ENCODE measurements at places on chromosomes 2 and 18.

- no peak for DNase-seq
Measured at GRCh38 chr18:54203914-54204313, 20.6 kb downstream of the MBD2 start.

DNA sequence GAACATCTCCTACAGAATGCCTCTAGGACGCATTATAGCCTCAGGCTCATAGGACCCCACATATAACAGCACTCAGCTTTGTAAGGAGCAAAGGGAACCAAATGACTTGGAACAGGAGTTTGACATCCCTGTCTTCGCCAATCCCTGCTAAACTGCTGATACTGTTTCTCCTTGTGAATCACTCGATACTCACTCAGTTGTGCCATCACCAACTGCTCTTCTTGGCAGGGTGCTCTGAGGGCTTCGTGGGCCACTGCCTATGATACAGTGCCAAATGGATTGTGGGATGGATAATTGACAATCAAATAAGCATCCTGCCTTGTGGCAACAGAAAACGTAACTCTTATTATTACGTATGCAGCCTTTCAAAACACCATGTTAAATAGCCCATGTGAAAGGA is 396.3 kb downstream of the RIT2 start:
- DNase-seq, result no peak

DNA sequence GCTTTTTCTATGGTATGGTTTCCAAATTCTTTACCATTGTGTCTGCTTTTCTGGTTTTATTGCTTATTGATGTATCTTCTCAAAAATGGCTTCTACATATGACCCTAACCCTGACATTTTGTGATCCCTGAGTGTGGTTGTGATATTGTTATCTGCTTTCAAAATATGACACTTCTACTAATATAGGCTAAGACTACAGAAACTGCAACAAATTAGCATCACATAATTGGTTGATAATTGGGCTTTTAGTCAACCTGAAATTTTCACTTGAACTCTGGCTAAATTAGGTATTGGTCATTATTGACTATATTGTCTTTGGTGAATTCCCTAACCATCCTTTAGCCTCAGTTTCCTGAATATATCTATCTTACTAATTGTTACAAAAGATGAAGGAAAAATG is 246.1 kb downstream of the PIK3C3 start:
- no peak for DNase-seq

DNA sequence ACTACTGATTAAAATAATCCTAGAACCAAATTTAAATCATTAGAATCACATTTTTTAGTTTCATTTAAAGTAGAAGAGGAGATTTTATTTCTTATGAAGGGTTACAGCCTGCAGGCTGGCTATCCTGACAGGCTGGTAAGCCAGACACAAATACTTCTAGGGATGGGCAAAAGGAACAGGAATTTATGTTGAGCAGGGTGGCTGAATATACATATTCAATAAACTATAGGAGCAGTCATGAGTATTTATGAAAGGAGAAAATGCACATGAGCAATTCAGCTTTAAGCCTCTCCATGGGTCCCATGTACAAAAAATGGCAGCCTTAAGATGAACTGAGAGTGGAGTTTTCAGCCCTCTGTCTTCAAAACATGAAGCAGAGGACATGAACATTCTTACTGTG is 182.4 kb downstream of the CTNNA2 start:
- DNase-seq, result no peak

DNA sequence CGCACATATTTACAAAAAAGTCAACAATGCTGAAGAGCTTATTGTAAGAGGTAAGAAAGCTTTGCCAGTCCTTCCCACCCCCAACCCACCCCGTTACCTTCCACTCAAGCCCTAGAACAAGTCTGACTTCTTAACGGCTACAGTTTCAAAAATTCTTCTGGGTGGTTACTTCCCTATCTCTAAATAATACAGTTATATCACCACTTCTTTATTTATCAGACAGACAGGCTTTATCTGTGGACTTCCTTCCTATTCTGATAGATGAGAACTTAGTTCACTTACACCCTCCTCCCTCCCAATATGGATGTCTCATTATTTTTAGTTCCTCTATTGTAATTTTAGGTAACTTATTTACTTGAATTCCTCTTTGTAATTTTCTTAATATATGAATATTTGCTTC is 26.7 kb upstream of the ACTR3 start:
- DNase-seq, result no peak

- DNase-seq, result peak; percentile 33
Measured at GRCh38 chr2:101679037-101679726, 18.3 kb upstream of the MAP4K4 start.

DNA sequence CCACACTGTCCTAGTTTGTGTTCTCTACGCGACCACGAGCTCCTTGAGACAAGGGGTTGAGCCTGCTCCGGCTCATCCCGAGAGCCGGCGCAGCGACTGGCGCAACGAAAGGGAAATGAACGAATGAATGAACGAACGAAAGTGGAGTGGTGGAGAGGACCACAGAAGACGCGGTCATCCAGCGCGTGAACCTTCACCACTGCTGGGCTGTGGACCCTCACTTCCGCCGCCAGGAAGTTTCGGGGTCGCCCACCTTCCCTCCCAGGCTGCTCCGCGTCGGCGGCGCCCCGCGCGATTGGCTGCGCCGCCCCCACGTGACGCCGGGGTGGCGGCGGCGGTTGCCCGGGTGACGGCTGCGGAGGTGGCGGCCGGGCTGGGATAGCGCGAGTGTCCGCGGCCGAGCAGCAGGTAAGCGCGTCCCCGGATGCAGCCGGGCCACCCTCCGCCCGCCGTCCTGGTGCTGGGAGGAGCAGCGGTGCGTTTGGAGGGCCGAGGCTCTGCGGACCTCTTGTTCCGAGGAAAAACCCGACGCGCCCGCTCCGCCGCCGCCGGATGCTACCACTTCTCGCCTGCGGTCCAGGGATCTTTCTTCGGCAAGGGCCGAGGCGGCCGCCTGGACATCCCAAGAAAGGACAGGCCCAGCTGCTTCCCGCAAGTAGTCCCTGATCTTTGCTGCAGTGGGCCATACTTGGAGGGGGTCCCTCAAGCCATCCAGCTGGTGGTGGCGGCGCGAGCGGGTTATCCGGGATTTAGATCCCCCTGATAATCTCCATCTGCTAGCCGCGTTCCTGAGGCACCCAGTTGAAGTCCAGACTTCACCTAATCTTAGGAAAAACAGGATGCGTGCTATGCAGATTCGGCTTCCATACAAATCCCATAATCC is at the start of gene ARMC9:
TSS of gene ARMC9 (plus strand) at position 341 of the 883 bp plus-strand sequence. CDS start 7,608 bp downstream, outside the sequence.
- peak; percentile 18 for DNase-seq

- no peak for DNase-seq
Measured at GRCh38 chr2:16121231-16121985, 181.1 kb downstream of the MYCN start.

DNA sequence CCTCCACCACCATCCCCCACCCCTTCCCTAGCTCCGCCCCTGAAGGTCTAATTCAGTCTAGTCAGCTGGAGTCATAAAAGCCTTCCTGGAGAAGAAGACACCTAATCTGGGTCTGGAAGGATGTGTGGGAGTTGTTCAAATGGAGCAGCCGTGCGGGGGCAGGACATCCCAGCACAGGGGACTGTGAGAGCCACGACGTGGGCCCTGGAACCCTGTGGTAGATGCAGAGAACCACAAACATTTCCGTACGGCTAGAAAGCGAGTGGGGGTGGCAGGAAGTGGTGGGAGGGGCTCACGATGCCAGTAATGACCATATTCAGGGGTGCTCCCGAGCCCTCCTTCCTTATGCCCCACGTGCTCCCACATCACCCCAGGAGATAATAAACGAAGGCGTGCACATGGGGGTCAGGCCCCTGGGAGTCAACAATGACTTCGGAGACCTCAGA is 20.9 kb upstream of the COL6A3 start:
- no peak for DNase-seq

GRCh38 chr2:54073796-54074195 is 41.6 kb upstream of the ACYP2 start:
- no peak for DNase-seq

DNA sequence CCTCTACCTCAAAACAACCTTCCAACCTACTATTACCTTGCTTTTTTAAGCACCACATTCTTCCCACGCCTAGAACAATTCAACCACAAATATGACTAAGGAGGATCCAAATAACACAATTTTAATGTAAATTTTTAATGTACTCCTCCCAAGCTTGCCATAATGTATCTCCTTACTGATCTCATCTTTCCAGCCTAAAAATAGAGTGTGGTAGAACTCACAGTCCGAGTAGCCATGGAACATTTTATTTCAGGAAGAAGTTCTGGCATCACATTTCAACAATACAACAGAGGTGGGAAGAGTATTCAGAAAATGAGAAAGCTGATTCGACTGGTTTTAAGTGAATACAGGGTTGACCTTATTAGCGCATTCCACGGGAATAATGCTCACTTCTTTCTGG is 15.4 kb downstream of the FEZ2 start:
- DNase-seq, result no peak

DNA sequence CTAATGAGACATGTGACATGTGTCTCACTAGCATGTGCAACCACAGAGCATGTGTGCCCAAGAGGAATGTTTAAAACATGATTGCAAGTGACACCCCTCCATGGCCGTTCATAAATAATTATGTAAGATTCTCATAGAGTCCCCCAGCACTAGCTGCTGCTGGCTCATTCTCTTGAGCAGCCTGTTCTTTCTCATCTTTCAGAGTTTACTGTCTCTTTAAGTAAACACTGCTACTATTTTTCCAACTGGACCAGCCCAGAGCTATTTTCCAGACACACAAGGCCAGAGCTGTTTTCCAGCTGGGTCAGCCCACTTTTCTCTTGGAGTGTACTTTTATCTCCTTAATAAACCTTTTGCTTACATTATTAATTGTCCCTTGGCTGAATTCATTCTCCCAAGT is 326.8 kb upstream of the DLGAP1 start:
- no peak for DNase-seq

DNA sequence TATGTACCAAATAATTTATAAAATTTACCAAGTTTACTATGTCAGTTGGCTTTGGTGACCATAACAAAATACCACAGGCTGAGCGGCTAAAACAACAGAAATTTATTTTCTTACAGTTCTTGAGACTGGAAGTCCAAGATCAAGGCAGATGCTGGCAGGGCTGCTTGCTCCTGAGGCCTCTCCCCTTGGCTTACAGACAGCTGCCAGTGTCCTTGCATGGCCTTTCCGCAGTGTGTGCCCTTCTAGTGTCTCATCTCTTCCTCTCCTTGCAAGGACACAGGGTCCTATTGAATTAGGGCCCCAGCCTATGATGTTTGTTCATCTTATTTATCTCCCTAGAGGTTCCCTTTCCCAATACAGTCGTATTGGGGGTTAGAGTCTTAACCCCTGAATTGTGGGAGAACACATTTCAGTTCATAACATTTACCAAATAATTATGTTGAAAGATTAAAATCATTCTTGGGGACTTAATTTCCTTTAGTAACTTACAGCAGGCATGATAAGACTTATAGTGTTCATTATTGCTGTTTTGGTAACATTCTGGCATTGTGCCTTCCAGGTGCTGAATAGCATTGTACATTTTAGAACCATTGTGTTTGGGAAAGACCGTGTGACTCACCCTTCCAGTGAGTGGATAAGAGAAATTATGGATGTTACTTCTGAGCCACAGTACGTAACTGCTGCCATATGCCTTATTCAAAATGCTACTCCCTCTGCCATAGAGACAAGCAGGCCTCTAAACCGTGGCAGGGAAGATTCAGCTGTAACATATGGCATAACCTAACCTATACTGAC is 317.5 kb downstream of the TMX3 start:
- no peak for DNase-seq

DNA sequence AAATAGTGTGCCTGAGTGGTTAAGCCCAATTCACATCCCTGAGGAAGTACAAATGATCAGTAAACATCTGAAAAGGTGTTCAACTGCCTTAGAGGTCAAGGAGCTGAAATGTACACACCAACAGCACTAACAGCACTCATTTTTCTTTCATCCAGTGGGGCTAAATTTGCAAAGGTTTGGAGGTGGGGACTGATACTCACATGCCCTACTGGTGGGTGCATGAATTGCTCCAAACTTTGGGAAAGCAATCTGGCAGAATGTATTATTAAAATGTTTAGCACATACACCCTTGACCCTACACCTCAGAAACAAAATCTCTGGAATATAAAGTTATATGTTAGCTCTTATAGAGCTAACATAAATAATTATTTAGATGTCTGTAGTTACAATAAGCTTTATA is 19.0 kb upstream of the FAM178B start:
- no peak for DNase-seq

All from fibroblast of the conjunctiva (primary cell).